ENCODE measurements at places on chromosomes 7 and 10.

GRCh38 chr10:120600871-120601649, 144.0 kb downstream of the PLPP4 start:
- DNase-seq = no peak

DNA sequence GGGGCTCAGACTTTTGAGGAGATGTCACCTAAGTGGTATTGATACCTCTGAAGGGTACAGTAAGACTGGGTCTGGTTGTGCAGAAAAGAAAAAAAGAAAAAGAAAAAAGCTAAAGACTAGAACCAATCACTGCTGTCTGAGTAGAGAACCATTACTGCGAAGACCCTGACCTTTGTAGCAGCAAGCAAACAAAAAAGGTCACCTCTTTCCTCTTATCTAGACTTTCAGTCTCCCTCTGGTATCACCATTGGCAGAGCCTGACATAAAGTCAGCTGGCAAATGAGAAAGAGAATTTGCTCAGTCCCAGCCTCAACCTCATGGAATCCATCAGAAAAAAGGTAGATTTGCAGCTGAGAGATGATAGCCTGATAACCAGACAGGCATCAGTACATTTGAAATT, 2.6 kb upstream of the DNTT start:
- no peak for DNase-seq

DNA sequence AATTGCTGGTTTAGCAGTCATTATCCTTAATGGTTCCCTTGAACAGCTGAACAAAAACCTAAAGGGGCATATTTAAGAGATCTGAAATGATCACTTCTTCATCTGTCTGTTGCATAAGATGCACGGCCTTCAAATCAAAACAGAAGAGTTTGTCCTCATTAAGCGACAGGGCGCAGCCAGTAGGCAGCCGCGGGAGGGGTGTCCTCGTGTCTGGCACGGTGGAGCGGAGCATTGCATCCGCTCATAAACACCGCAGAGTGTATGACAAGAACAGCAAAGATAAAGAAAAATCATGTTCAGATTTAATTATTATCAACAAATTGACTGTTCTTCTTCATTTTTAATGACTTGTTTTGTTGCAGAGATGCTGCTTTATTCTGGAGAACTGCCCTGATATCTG, 255.6 kb upstream of the ADARB2 start:
- DNase-seq = no peak

DNA sequence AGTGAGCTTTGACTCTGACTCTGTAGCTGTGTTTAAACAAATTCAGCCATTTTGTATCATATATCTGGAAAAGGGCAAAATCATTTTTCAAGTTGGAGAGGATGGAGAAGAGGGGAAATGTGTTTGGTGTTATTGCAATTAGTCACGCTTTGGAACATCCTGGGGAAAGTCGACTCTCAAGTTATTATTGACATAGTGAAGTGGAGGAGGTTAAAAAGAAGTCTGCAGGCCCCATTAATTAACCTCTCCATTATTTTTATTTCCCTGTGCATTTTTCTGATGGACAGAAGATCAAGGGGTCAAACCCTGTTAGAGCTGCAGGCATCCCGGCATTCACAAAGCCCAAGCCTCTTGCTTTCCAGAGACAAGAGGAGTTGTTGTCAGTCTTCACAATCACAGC, 132.6 kb downstream of the TEX36 start:
- no peak for DNase-seq

DNA sequence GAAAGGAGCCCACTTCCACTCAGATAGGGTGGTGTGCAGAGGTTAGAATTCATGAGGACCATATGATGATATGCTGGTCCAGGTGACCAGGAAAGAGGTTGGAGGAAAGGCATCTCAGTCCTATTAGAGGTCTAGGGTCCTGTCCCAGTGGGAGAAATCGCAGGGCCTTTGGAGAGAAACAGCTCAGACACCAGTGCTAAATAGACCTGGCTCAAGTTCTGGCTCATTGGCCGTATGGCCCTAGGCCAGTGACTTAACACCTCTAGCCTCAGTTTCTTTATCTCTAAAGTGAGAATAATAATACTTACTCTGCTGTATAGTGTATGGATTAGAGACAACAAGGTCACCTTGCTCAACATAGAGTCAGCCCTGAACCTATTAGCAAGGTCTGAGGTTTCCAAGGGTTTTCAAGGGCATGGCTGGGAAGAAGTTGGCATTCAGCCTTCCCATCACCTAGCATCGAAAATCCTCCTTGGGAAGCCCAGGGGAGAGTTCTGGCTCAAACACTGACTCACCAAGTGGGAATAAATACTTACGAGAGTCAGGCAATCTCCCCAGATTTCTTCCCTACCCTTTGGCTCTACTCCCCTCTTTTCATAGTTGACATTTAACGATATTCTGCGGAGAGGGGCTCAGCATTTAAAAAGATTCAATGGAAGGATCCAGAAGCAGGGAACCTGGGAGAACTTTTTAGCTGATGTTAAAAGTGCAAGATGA, 473.1 kb upstream of the PODXL start:
- DNase-seq = no peak

- no peak for DNase-seq
These were observed 58.9 kb downstream of the CFAP46 start for GRCh38 chr10:132883391-132883881.

GRCh38 chr10:77111611-77112550, 525.7 kb downstream of the KCNMA1 start:
- DNase-seq = no peak

GRCh38 chr10:79342811-79343561, 4.3 kb upstream of the PPIF start:
- DNase-seq = no peak

DNA sequence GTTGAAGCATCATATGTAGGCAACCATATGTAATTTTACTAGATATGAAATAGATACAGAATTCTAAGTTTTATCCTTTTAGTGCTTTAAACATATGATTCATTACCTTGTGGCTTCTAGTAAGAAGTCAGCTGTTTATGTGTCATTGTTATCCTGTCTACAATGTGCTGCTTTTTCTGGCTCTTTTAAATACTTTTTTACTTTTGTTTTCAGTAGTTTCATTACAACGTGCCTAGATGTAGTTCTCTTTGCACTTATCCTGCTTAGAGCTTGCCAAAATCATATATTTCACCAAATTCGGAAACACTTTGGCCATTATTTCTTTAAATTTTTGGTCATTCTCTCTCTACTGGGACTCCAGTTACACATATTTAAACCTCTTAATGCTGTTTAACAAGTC, 26.4 kb downstream of the YAE1 start:
- no peak for DNase-seq

- DNase-seq = no peak
These were observed 21.2 kb downstream of the RHEB start for GRCh38 chr7:151498495-151498894.

- no peak for DNase-seq
These were observed 229.0 kb upstream of the STK17A start for GRCh38 chr7:43353902-43354301.

DNA sequence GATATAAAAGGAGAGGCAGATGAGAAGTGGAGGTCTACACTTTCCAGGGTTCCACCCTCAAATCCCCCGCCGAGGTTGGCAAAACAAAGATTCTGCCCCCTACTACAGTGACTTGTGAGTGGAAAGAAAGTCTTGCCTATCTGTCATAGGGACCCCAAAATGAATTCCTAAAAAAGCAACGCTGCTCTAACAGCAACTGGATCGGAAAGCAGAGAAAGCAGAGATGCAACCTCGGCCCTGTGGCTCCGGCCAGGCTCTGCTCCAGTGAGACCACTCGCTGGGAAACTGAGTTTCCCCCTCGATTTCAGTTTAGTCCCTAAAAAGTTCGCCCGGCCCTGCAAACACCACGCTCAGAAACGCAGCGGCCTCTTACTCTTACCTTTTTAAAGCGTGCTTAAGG, 297.9 kb upstream of the NFE2L3 start:
- DNase-seq = no peak

DNA sequence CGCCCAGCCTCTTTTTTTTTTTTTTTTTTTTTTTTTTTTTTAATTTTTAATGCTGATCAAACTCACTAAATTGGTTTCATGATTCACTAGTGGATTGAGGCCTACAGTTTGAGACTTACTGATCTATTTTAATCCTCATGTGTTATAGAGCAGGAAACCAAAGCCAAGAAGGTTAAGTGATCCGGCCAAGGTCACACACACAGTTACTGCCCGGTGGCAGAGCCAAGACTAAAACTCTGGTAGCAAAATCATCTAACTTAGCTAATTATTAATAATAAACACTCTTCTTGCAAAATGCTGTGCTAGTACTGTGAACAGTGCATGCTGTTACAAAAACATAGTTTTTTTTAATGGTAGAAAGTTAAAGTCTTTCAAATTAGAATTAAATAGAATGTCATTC, 188.3 kb upstream of the NFE2L3 start:
- DNase-seq = no peak

- no peak for DNase-seq
These were observed 610.8 kb downstream of the GATA3 start for GRCh38 chr10:8665322-8665721.

- DNase-seq = no peak
These were observed 270.7 kb downstream of the SEMA3D start for GRCh38 chr7:84916161-84916560.

DNA sequence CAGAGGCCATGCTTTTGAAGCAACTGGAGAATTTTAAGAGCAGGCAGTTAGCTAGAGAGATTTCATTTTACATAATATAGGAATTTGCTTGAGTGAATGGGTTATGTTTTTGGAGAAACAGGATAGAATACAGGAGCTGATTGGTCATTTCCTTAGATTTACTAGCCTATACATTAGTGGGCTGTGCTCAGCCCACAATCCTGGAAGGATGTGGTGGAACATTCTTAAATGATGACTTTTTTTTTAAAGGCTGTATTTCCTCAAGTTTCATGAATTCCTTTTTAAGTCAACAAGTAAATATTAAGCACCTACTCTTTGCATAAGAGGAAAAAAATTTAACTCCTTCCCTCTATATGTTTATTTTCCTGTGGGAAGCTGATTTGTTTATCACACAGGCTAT, 314.4 kb upstream of the BMPER start:
- no peak for DNase-seq

DNA sequence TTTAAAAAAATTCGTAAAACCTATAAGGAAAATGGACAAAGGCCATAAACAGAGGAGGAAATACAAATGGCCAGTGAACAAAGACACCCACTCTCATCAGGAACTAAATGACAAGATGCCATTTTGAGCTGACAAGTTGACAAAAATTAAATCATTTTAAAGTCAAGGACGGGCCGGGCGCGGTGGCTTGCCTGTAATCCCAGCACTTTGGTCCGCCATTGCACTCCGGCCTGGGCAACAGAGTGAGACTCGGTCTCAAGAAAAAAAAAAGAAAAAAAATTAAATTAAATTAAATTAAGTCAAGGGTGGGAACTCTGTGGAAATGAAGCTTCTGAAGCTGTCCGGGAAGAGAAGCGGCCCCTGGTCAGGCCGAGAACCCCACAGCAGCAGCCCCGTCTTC, 1.2 kb upstream of the NOM1 start:
- no peak for DNase-seq

- DNase-seq = no peak
These were observed 220.0 kb upstream of the ZNF804B start for GRCh38 chr7:88539518-88539917.

- no peak for DNase-seq
These were observed 29.5 kb downstream of the ZNF775 start for GRCh38 chr7:150408393-150409299.

DNA sequence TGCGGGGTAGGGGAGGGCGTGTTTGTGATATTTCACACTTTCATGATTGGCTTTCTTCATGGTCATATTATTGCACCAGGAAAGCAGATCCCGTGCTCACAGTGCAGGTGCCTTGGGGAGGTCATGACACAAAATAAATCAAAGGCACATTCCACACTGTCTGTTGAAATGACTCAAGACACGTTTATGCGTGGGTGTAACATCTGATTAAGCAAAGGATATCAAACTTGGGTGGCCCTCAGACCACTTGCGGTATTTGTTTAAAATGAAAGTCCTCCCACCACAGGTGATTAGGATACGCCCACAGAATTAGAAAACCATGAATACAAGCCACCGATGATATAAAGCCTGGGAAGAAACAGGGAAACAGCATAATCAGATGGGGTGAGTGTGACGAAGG, 51.1 kb downstream of the SVIL start:
- no peak for DNase-seq

DNA sequence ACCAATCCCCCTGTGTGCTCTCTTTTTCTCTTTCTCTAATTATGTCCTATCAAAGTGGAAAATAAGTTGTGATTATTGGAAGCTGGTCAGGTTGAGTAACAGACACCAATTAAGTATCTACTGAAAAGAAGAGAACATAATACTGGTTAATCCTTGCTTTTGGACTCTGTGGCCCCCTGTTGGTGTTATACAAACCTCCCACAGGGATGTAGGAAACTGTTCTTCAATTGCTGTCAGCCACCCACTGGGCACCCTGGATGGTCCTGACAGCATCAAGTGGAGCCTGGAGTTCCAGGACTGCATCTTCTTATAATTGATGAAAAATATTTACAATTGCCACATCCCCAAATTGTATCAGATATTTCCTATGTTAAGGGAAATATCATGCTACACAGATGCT, 939.7 kb downstream of the KCNMA1 start:
- no peak for DNase-seq

- DNase-seq = no peak
These were observed 145.4 kb downstream of the PTPRN2 start for GRCh38 chr7:158442260-158442659.

GRCh38 chr10:83769281-83769820, 370.0 kb upstream of the GHITM start:
- DNase-seq = no peak

GRCh38 chr7:1027242-1028043, 16.9 kb upstream of the GPR146 start:
- DNase-seq = no peak

DNA sequence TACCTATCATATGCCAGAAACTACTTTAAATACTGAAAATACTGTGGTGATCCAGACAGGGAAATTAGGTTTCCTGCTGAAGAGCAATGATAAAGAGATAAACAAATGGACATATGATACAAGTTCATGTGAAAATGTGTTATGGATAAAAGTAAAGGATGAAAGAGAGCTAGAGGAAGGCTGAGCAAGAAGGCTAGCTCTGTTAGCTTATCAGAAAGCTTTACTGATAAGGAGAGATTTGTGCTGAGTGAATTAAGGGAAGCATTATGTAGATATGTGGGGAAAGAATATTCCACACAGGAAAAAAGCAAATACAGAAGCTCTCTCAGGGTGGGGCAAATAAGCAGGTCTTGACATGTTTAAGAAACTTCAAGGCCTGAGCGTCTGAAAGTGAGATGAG, 308.4 kb downstream of the HDAC9 start:
- no peak for DNase-seq

- DNase-seq = no peak
These were observed 454.9 kb downstream of the ADRA2A start for GRCh38 chr10:111531690-111532089.
